ENCODE measurements at places on chromosomes 4 and X.

- no peaks in the 10 kb centered on the region for H3K36me3 ChIP-seq
- peaks cover 3% of the 10 kb centered on the region for H3K27me3 ChIP-seq
- no peak for DNase-seq
- no peak overlapping the region for H3K4me3 ChIP-seq
Measured at GRCh38 chr4:112099701-112100297, 45.5 kb upstream of the FAM241A start.

GRCh38 chr4:185479507-185479971 is 8.0 kb upstream of the CCDC110 start:
- no peak overlapping the region for H3K27ac ChIP-seq
- H3K4me3 ChIP-seq: no peak overlapping the region
- H3K4me1 ChIP-seq: no peaks in the 10 kb centered on the region
- no peaks in the 10 kb centered on the region for H3K27me3 ChIP-seq
- no peak for DNase-seq
- H3K36me3 ChIP-seq: no peaks in the 10 kb centered on the region

DNA sequence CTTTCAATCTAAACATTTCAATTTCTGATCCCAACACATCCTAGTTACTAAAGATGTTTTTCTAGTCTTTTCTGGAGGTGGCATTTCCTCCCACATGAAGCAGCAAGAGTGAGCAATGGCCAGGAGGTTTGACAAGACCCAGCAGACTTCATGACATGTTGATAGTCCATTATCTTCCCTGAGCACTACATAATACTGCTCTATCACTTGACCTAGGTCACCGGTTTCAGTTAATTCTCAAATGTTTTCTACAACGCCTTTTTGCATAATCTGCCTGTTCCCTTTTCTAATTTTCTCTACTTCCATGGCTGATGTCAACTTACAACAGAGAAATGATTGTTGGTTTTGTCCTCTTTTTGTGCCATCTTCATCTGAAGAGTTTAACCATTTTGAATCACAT is 62.0 kb upstream of the GPRIN3 start:
- no peak overlapping the region for H3K4me3 ChIP-seq
- no peaks in the 10 kb centered on the region for H3K4me1 ChIP-seq
- H3K27me3 ChIP-seq: no peaks in the 10 kb centered on the region
- H3K27ac ChIP-seq: no peak overlapping the region
- H3K36me3 ChIP-seq: no peaks in the 10 kb centered on the region

DNA sequence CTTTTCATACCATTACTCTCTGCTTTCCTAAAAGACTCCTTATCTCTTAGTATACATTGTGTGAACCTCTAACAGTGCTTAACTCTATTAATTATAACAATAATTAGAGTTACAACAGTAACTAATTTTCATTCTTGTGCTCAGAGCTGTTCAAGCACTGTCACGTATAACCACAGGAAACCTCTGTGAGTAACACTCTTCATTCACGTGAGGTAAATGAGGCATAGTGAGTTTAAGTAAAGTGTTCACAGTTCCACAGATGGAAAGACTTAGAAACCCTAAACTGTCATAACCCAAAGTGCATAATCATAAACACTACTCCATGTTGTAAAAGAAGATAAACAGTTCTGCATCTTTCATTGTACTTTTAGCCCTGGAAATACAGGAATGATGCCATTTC is 222.4 kb downstream of the CCSER1 start:
- no peaks in the 10 kb centered on the region for H3K36me3 ChIP-seq
- H3K4me3 ChIP-seq: no peak overlapping the region
- DNase-seq: no peak
- no peaks in the 10 kb centered on the region for H3K27me3 ChIP-seq
- no peaks in the 10 kb centered on the region for H3K4me1 ChIP-seq

GRCh38 chr4:173243321-173243720 is 74.7 kb downstream of the GALNT7 start:
- no peak overlapping the region for H3K4me3 ChIP-seq
- H3K27me3 ChIP-seq: no peaks in the 10 kb centered on the region
- peaks cover 7% of the 10 kb centered on the region for H3K36me3 ChIP-seq
- peaks cover 88% of the 10 kb centered on the region for H3K4me1 ChIP-seq
- H3K27ac ChIP-seq: peak overlapping the region; percentile 76

DNA sequence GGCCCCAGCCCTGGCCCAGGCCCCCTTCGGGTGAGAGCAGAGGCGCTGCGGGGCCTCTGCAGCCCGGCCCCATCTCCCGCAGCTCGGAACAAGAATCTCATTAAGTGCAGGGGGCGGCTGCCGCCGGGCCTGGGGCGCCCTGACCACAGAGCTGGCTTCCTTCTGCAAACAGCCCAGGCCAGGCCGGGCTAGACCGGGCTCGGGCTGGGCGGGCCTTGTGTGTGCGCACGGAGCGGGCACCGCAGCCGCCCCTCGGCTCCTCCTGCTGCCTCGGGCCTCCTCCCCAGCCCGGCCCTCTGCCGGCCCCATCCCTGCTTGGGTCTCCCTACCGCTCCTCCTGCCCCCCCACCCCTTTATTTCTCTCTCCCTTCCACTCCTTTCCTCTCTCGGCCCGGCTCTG is 83.3 kb downstream of the EFNB1 start:
- DNase-seq: no peak
- no peaks in the 10 kb centered on the region for H3K36me3 ChIP-seq
- H3K4me3 ChIP-seq: no peak overlapping the region
- no peak overlapping the region for H3K27ac ChIP-seq

GRCh38 chrX:20637351-20637750 is 370.6 kb upstream of the RPS6KA3 start:
- H3K27me3 ChIP-seq: no peaks in the 10 kb centered on the region
- H3K4me1 ChIP-seq: no peaks in the 10 kb centered on the region
- no peak for DNase-seq
- H3K36me3 ChIP-seq: no peaks in the 10 kb centered on the region
- no peak overlapping the region for H3K27ac ChIP-seq

DNA sequence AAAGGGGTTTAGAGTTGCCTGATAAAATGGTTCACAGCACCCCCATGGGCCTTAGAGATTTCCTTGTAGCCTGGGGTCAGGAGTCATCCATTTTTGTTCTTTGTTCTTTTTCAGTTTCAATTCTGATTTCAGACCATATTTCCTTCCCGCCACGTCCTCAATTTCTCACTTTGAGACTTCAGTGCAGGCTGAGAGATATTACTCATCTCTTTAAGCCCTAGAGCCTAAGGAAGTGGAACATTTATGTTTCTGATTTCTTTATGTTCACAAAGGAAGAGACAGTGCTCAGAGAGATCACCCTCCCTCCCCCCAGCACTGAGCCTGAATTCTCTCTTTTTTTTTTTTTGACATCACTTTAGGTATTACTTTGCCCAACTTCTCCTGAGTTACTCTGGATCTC is 56.3 kb downstream of the MSN start:
- peaks cover 6% of the 10 kb centered on the region for H3K4me1 ChIP-seq
- no peak overlapping the region for H3K4me3 ChIP-seq
- no peak for DNase-seq
- H3K27me3 ChIP-seq: no peaks in the 10 kb centered on the region

- no peak overlapping the region for H3K4me3 ChIP-seq
- DNase-seq: no peak
- no peaks in the 10 kb centered on the region for H3K36me3 ChIP-seq
- H3K27ac ChIP-seq: no peak overlapping the region
- no peaks in the 10 kb centered on the region for H3K4me1 ChIP-seq
- no peaks in the 10 kb centered on the region for H3K27me3 ChIP-seq
Measured at GRCh38 chr4:72860766-72861165, 208.8 kb downstream of the COX18 start.

GRCh38 chr4:57124145-57124544 is 14.0 kb upstream of the IGFBP7 start:
- peaks cover 3% of the 10 kb centered on the region for H3K27me3 ChIP-seq
- H3K4me1 ChIP-seq: no peaks in the 10 kb centered on the region
- no peak for DNase-seq
- H3K4me3 ChIP-seq: no peak overlapping the region

- no peaks in the 10 kb centered on the region for H3K27me3 ChIP-seq
- no peak for DNase-seq
- no peaks in the 10 kb centered on the region for H3K4me1 ChIP-seq
- H3K27ac ChIP-seq: no peak overlapping the region
Measured at GRCh38 chrX:57232658-57233360, 53.7 kb upstream of the FAAH2 start.

- H3K4me3 ChIP-seq: no peak overlapping the region
- no peak overlapping the region for H3K27ac ChIP-seq
- H3K4me1 ChIP-seq: peaks cover 5% of the 10 kb centered on the region
- DNase-seq: no peak
- H3K27me3 ChIP-seq: no peaks in the 10 kb centered on the region
Measured at GRCh38 chr4:13659341-13660070, 32.0 kb upstream of the BOD1L1 start.

- DNase-seq: no peak
- no peaks in the 10 kb centered on the region for H3K27me3 ChIP-seq
- no peak overlapping the region for H3K4me3 ChIP-seq
- H3K27ac ChIP-seq: no peak overlapping the region
- H3K4me1 ChIP-seq: no peaks in the 10 kb centered on the region
- H3K36me3 ChIP-seq: no peaks in the 10 kb centered on the region
Measured at GRCh38 chr4:108811486-108811885, 48.6 kb upstream of the ETNPPL start.

DNA sequence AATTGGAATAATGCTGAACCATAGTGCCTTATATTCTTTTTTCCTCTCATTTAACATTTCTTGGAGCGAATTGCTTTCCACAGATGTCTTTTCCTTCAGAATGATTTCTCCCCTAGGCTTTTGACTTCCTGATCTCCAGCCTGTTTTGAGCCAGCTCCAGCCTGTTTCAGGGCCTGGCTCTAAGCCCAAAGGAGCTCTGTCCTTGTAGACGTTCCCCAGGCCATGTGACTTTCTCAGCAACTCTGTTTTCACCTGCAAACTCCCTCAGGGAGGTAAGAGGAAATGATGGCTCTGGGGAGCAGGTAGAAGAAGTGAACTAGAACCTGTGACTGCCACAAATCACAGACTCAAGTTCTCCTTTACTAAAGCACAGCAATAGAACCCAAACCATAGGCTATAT is 89.1 kb downstream of the AKAP4 start:
- no peaks in the 10 kb centered on the region for H3K27me3 ChIP-seq
- no peaks in the 10 kb centered on the region for H3K36me3 ChIP-seq
- H3K27ac ChIP-seq: no peak overlapping the region

DNA sequence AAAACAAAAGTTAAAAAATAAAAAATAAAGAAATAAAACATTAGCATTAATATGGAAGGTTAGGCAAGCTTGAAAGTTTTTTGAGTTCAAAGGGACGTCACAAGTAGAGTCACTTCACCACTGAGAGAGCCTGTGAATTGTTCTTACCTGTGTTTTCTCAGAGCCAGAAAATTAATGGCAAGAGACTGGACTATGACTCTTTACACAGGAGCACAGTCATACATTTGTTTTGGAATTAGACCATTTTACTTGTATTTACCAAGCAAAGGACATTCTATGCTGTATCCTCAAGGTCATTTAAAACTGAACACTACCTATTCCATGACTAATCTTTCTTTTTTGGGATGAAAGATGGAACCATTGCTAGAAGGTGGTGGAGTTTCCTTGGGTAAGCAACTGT is 346.1 kb downstream of the FAM47B start:
- H3K27me3 ChIP-seq: no peaks in the 10 kb centered on the region
- DNase-seq: no peak

GRCh38 chr4:109921384-109921808 is 8.7 kb downstream of the EGF start:
- H3K4me3 ChIP-seq: no peak overlapping the region
- no peak for DNase-seq
- H3K27me3 ChIP-seq: no peaks in the 10 kb centered on the region
- H3K36me3 ChIP-seq: no peaks in the 10 kb centered on the region
- no peak overlapping the region for H3K27ac ChIP-seq
- H3K4me1 ChIP-seq: no peaks in the 10 kb centered on the region

GRCh38 chrX:66876776-66877175 is 237.9 kb upstream of the EDA2R start:
- no peak overlapping the region for H3K4me3 ChIP-seq
- H3K36me3 ChIP-seq: no peaks in the 10 kb centered on the region
- DNase-seq: no peak
- no peak overlapping the region for H3K27ac ChIP-seq

DNA sequence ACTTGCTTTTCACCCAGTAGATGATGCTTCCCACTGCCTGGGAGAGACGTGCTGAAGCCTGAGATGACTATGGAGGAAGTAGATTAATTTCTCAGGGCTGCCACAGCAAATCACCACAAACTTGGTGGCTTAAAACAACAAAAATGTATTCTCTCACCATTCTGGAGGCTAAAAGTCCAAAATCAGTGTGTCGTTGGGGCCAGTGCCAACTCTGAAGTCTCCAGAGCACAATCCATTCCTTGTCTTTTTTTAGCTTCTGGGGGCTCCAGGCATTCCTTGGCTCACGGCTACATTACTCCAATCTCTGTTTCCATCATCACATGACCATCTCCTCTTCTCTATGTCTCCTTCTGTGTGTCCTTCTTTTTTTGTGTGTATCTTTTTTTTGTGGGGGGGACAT is 105.8 kb upstream of the C1QTNF7 start:
- no peak overlapping the region for H3K4me3 ChIP-seq
- peaks cover 3% of the 10 kb centered on the region for H3K27me3 ChIP-seq
- no peak overlapping the region for H3K27ac ChIP-seq
- no peaks in the 10 kb centered on the region for H3K36me3 ChIP-seq
- no peaks in the 10 kb centered on the region for H3K4me1 ChIP-seq
- DNase-seq: no peak

GRCh38 chr4:177012918-177013545 is 220.3 kb upstream of the VEGFC start:
- H3K4me3 ChIP-seq: no peak overlapping the region
- no peak overlapping the region for H3K27ac ChIP-seq
- peaks cover 4% of the 10 kb centered on the region for H3K4me1 ChIP-seq
- no peak for DNase-seq

- peaks cover 59% of the 10 kb centered on the region for H3K36me3 ChIP-seq
- no peaks in the 10 kb centered on the region for H3K27me3 ChIP-seq
- H3K4me1 ChIP-seq: no peaks in the 10 kb centered on the region
- no peak for DNase-seq
Measured at GRCh38 chr4:102614801-102615200, 113.6 kb downstream of the NFKB1 start.

DNA sequence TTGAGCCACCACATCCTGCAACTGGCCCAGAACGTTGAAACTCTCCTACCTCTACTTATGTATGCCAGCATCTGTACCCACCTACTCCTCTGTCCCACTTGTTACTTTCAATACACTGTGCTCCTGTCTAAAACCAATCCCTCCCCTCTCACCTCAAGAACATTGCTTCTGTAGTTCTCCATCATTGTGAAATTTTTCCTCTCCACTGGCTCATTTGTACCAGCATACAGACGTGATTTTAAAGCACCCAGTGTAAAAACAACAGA is 25.5 kb upstream of the USO1 start:
- no peak overlapping the region for H3K4me3 ChIP-seq
- H3K27ac ChIP-seq: no peak overlapping the region
- no peaks in the 10 kb centered on the region for H3K4me1 ChIP-seq
- no peaks in the 10 kb centered on the region for H3K27me3 ChIP-seq
- DNase-seq: no peak

DNA sequence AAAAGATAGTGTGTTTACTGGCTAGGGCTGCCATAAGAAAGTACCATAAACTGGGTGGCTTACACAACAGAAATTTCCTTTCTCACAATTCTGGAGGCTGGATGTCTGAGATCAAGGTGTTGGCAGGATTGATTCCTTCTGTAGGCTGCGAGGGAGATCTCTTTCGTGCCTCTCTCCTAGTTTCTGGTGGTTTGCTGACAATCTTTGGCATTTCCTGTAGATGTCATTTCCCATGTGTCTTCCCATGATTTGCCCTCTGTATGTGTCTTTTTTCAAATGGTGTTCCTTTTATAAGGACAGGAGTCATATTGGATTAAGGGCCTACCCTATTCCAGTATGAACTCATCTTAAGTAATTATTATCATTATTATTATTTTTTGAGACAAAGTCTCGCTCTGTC is 27.9 kb upstream of the LCORL start:
- no peaks in the 10 kb centered on the region for H3K4me1 ChIP-seq
- H3K4me3 ChIP-seq: no peak overlapping the region
- DNase-seq: no peak
- H3K27me3 ChIP-seq: peaks cover 3% of the 10 kb centered on the region
- H3K36me3 ChIP-seq: no peaks in the 10 kb centered on the region
- H3K27ac ChIP-seq: no peak overlapping the region
